ENCODE measurements at places on chromosomes 1 and 21. TPM values are rescaled to one million over a fixed set of nuclear protein-coding genes. Genes with fewer than 3 reads are reported as not detected.

NUDT4B gene
- polyA plus RNA-seq = 3.8 TPM

DNA sequence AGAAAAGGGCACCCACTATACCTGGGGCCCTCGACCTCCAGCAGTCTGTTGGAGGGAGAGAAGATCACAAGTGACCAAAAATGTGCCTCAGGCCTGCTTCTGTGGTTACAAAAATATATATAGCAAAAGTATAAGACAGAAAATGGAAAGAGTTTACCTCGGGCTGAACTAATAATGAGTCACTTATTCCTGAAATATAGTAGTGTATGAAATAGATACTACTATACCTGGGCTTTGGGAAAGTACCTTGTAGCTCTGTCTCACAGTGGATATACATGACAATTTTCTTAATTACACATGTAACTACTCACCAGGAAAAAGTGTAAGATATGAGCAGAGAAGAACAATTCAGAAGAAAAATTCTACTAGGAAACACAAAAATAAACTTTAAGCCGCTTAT is 7.3 kb upstream of the APCS start:
- peaks cover 3% of the 10 kb centered on the region for H3K4me1 ChIP-seq
- H3K27ac ChIP-seq = no peak overlapping the region
- DNase-seq = no peak
- H3K27me3 ChIP-seq = no peaks in the 10 kb centered on the region

HMGCL gene
- polyA plus RNA-seq = 66.3 TPM

CD1C gene
- polyA plus RNA-seq = 0.63 TPM

GBP6 gene
- 0.04 TPM for polyA plus RNA-seq

PPIE gene
- polyA plus RNA-seq = 73.0 TPM

DNA sequence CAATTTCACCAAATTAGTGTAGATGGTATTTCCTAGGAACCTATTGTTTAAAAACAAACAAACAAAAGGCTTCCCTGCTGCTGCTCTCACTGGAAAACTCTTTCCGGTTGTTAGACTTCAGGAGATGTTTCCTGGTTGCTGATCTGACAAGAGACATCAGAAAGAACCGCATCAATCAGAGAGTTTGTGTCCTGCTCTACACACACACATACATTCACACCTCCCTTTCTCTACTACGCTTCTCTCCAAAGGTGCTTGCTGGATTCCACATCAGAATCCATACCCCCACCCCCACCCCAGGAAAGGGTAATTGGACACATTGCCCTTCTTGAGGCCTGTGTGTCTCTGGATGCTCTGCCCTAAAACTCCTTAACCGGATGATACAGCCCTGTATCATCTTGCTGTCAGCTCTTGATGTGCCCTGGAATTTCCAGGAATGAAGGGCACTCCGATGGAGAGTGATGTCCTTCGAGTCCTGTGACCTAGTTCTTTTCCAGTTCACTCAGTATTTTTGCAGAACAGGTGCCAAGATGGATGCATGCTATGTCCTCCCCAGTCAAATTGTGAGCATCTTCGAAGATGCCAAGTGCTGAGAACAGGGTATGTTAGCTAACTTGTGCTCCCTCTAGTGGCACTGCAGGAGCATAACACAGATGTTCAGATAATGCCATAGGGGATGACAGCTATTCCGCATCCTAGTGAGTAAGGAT is 113.7 kb upstream of the SLC35F3 start:
- no peak overlapping the region for H3K4me3 ChIP-seq
- no peaks in the 10 kb centered on the region for H3K27me3 ChIP-seq
- no peak overlapping the region for H3K27ac ChIP-seq
- no peaks in the 10 kb centered on the region for H3K36me3 ChIP-seq

GRCh38 chr1:182569939-182570610 is 19.0 kb downstream of the RNASEL start:
- DNase-seq = no peak
- H3K4me1 ChIP-seq = peaks cover 2% of the 10 kb centered on the region
- H3K4me3 ChIP-seq = no peak overlapping the region
- no peak overlapping the region for H3K27ac ChIP-seq
- H3K27me3 ChIP-seq = no peaks in the 10 kb centered on the region

- no peak for DNase-seq
- no peaks in the 10 kb centered on the region for H3K36me3 ChIP-seq
- no peaks in the 10 kb centered on the region for H3K4me1 ChIP-seq
- no peak overlapping the region for H3K27ac ChIP-seq
- no peak overlapping the region for H3K4me3 ChIP-seq
These were observed 5.0 kb downstream of the CHODL start for GRCh38 chr21:18249672-18250071.
